Tibial artery (tissue), 4 donors: ENCODE measurements at places on chromosomes 5 and 9.

DNA sequence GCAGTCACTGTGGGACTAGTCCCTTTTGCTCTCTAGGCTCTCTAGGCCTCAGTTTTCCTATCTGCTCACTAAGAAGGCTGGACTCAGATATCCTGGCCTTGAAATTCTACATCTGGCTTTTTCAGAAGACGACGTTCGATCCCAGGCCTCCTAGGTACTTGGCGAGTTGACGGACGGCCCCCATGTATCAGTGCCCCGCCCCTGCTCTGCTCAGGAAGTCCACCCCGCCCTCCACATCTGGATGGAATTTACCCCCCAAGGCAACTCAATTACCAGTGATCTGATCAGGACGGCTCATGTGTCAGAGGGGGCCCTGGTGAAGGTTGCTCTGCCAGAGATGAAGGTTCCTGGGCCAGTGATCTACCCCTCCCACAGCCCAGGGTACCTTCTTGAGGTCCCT lies 44.1 kb upstream of the SYNPO start:
- DNase-seq = no peak

DNA sequence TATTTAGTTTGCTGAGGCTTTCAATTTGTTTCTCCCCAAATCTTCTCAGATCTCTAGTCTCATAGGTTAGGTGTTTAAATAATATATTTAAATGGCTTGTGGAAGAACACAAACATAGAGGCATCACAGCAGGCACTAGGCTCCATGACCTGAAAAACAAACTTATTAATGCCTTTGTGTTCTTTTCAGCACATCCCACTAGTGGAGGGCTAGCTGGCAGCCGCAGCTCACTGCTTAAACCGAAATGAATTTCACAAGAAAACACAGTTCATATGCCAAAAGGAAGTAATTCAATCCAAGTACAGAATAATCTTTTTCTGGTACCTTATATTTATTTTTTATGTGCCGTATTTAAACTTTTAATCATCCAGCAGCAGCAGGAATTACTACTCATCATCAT lies 382.5 kb downstream of the PLK2 start:
- DNase-seq = no peak

DNA sequence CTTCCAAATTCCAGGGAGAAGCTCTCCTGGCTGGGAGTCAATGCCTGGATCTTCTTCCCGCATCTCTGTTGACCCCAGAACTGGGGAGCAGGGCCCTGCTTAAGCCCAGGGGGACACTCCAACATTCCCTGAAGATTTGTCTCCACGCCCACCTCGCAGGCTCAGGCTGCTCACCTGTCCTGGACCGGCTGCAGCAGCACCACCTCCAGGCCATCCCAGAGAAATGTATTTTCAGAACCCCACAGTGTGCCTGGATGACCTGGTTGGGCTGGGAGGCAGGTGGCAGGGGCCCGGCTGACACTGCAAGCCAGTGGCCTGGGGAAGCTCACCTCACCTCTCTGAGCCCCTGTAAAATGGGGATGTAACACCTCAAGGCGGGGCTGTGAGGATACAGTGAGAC lies 27.1 kb upstream of the ZBTB43 start:
- DNase-seq = no peak

DNA sequence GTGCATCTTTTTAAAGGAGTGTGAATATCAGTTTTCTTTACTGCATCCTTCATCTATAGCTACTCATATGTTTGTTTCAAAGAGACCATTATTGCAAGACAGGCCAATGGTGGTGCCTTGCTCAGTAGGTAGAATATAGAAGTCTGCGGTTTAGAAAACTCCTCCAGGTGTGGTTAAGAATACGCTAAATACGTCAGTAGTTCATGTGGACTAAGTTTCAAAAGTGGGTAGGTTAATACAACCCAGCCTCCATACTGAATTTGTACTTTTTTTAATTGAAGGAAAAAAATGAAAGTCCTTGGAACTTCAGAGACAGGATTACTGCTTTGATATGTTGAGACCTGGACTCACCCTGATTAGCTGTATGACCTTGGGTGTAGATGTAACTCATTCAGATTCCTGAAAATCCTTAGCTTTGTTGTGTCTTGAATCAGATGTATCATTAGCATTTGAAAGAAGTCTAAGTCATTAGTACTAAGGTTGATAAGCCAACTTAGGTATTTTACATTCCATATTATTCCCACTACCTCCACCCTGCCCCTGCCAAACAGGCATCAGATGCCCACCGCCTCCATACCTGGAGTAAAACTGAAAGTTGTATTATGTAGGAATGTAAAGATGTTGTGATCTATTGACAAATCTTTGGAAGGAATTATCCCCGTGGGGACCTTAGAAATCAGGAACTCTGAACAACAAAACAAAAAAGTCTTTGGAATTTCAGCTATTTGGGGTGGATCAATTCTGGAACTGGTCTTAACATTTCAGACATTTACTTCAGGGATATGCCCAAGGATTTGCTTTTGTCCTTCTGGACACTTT lies 6.1 kb downstream of the BASP1 start:
- DNase-seq = no peak

DNA sequence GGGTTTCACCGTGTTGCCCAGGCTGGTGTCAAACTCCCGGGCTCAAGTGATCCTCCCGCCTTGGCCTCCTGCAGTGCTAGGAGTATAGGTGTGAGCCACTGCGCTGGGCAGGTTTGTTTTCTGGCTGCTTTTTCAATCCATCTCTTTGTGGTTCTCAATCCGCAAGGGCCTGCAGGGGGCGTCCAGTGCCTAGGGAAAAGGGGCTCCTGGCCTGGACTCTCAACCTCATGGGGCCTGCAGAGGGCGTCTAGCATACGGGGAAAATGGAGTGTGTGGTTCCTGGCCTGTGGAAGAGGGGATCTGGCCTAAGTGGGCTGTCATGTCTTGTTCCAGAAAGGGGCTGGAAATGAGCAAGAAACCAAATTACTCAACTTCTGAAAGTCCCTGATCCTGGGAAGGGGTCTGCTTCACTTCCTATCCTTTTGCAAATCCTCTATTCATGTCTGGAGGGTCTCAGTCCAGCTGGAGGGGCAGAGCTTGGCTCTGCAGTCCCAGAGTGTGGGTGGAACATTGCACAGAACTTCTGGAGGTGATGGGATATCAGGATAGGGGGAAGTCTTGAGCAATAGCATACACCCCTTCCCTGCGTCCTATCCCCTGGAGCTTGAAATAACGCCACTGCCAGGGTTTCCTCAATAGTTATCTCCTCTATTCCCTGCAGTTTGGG lies 12.7 kb upstream of the CCL27 start:
- DNase-seq = peak; percentile 54

DNA sequence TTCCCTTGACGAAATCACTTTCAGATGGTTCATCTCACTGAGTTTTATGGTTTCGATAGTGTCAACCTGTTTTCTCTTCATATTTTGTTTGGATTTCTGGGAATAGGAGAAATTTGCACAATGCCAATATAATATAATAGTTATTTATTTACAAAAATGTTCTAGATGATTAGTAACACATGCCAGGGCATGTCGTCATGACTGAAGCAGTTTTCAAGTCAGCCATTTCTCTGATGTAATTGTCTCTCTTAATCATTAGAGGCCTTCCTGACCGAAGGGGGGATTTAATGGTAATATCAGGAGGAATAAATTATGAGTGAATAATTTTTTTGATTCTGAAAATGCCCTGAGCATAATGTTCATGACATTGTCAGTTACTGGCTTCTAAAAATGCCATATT lies 246.5 kb upstream of the ATP10B start:
- no peak for DNase-seq

DNA sequence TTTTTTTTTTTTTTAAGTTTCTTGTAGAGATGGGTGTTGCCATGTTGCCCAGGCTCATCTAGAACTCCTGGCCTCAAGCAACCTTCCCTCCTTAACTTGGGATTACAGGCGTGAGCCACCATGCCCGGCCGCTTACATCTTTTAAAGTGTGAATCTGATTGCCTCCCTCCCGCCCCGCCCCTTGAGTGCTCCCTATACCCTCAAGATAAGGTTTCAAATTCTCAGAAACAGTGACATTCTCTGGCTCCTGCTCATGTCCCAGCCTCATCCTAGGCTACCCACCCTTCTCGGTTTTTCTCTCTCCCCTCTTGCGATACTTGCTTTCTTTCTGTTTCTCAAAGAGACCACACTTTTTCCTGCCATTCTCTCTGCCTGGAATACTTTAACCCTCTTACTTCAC lies 12.4 kb downstream of the MORN5 start:
- no peak for DNase-seq

- no peak for DNase-seq
These were observed 8.7 kb downstream of the APTX start for GRCh38 chr9:32992595-32993238.

DNA sequence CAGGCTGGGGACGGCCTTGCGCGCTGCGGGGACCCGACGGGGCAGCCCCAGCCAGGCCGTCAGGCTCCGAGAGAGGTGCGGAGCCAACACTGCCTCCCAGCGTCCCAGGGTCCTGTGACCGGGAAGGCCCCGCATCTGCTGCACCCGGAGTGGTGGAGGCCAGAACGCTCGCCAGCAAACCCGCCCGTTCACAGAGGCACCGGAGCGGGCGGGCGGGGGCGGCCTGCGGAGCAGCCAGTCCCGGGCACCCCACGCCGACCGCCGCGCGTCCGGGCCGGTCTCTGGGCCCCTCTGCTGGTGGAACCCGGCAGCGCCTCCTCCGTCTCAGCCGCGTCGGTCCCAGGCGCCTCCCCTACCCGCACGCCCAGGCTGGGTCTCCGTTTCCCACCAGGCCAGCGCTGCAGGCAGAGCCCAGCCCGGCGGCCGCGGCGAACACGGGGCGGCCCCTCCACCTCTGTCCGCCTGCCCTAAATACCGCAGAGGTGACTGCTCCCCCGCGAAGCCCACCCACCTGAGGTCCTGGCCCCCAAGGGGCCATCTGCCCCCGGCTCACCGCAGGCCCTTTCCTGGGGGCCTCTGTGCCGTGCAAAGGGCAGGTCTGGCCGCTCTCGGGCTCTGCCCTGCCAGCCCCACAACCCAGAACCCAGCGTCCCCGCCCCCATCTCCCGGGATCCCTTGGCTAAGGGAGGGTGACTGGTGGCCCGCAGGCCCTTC lies 15.9 kb downstream of the EXD3 start:
- DNase-seq = no peak

GRCh38 chr9:134591573-134591981 lies 50.0 kb upstream of the COL5A1 start:
- DNase-seq = no peak

- no peak for DNase-seq
These were observed 6.5 kb upstream of the PITX1 start for GRCh38 chr5:135040333-135041144.

DNA sequence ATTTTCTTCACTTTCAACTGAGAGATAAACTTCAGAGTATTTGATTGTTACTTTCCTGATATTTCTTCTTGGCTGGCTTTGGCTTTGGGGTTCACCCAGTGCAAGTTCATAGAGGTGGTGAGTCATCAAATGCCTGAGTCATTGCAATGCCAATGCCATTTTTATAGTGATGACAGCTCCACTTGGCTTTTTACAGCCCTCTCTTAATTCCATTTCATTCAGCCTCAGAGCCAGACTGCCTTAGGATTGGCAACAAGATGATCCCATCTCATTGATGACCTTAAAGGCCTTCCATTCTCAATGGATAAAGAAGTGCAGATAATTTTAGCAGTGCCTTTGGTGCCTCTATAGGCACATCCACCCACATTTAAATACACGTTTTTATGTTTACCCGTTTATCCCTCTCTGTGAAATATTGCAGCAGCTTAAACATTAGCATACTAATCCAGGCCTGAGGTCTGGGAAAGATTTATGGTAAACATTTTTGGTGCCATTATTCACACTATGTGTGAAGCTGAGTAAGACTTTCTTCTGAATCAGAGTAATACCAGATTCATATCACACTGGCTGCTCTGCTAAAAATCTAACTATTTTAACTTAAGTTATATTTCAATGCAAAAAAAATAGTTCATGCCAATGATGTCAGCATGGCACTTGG lies 88.9 kb upstream of the TYRP1 start:
- DNase-seq = no peak

DNA sequence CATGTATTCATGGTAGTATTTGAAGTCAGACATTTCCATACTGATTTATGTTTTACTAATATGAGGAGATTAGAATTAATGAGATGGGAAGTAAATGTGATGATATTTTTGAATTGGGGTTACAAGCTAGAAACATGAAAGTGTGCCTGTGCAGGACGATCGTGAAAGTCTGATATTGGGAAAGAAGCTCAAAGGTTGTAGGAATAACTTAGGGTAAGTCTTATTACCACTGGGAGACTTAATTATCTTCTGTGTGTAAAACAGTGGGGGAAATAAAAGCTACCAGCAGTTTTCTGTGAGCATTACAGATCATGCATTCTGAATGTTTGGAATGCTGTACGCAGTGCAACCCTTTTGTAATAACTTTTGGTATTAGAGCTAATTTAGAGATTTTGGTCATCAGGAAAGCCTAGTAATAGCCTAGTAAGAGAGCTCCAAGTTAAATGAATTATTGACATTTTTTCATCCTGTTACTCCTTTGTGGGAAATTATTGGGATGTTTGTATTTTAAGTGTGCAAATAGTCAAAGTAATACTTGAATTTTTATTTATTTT lies 153.9 kb downstream of the PCSK5 start:
- no peak for DNase-seq

GRCh38 chr9:38682713-38683112 lies 37.2 kb downstream of the FAM240B start:
- no peak for DNase-seq
